ENCODE measurements at places on chromosomes 3 and 15.
A peak's percentile ranks its signal among the peaks of the same experiment; 100 is the strongest.

DNA sequence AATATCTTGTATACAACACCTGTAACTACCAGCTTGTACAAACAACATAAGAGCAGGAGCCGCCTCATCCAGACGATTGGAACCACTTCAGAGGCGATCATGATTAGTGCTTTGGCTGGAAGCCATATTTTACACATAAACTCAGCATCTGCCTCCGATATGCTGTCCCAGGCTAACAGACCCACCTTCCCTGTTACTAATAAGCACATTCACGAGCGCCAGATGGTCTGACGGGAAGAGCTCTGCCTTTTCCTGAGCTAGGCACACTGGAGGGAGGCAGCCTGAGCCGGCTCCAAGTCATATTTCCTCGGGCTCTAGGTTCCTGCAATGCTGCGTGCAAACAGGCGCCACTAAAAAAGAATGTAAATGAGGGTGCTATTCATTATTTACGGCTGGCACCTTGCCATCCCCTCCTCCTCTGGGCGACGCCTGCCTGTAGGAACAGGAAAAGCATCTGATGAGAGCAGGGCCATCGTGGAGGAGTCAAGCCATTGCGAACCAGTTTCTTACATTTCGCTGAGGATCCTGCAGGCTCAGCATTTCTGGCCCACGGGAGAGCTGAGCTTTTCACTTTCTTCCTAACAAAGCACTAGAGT is 98.2 kb downstream of the ANXA2 start:
- peak; percentile 37 for DNase-seq

- DNase-seq, result no peak
These were observed 30.8 kb upstream of the MAGEF1 start for GRCh38 chr3:184742676-184743135.

- DNase-seq, result peak; percentile 16
These were observed 80.6 kb downstream of the ARIH1 start for GRCh38 chr15:72554471-72555425.

GRCh38 chr15:58355973-58356372 is 75.8 kb upstream of the LIPC start:
- DNase-seq, result no peak

DNA sequence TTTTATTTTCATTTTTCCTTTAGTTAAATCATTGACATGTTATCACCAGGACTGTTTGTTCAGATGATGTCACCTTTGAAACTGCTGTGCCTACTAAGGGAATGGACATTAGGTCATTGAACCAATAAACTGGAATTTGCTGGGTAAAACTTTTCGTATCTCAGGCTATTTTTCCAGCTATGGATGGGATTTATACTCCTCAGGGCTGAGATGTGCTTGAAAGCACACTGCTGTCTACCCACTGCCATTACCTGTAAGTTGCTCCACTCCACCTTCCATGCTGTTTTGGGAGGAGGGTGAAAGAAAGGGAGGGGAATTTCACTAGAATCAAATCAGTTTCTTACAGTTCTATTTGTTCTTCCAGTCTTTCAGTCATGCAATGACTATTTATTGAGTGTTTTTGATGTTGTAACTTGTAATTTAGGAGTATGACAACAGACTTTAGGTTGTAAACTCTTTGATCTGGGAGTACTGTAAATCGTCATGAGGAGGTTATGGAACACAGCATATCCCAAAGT is 11.3 kb downstream of the EHD4 start:
- no peak for DNase-seq

- DNase-seq, result no peak
These were observed 15.0 kb upstream of the FBLN2 start for GRCh38 chr3:13533885-13534301.

DNA sequence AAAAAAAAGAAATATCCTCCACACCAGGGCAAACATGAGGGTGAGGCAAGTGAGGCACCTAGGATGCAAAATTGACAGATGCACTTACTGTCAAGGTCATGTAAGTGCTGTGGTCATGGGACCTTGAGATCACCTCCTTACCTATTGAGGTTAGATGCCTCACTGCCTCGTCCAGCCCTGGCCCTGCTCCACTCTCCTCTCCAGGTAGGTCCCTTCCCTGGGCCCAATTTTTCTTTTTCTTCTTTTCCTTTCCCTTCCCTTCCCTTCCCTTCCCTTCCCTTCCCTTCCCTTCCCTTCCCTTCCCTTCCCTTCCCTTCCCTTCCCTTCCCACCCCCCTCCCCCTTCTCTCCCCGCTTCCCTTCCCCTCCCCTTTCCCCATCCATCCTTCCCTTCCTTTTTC is 71.1 kb upstream of the DLG1 start:
- DNase-seq, result no peak

- DNase-seq, result no peak
These were observed 172.0 kb upstream of the HES1 start for GRCh38 chr3:193963808-193964516.

GRCh38 chr3:39721076-39721475 is 88.3 kb upstream of the MYRIP start:
- peak; percentile 5 for DNase-seq

- no peak for DNase-seq
These were observed 16.5 kb downstream of the ABHD5 start for GRCh38 chr3:43707266-43707665.

- no peak for DNase-seq
These were observed 277.2 kb upstream of the ARHGEF26 start for GRCh38 chr3:153843994-153844393.

DNA sequence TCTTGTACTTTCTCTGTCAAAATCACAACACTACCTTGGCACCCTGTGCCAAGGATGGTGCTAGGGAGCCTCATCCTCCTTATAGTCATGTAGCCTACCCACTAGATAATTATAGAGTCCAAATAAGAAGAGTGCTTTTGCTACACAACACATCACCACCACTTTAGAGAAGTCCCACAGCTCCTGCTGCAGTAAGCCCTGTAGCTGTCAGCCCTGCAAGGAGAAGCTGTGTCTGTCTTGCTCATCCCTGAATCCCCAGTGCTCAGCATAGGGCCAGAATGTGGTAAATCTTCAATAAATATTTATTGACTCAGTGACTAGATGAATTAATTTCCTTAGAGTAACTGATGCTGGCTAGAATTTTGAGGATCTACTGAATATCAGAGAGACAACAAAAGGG is 190.8 kb downstream of the ZNF621 start:
- DNase-seq, result no peak

GRCh38 chr15:76440441-76440840 is 103.9 kb downstream of the ISL2 start:
- DNase-seq, result no peak

GRCh38 chr15:64013179-64014062 is 32.9 kb downstream of the DAPK2 start:
- peak; percentile 28 for DNase-seq

DNA sequence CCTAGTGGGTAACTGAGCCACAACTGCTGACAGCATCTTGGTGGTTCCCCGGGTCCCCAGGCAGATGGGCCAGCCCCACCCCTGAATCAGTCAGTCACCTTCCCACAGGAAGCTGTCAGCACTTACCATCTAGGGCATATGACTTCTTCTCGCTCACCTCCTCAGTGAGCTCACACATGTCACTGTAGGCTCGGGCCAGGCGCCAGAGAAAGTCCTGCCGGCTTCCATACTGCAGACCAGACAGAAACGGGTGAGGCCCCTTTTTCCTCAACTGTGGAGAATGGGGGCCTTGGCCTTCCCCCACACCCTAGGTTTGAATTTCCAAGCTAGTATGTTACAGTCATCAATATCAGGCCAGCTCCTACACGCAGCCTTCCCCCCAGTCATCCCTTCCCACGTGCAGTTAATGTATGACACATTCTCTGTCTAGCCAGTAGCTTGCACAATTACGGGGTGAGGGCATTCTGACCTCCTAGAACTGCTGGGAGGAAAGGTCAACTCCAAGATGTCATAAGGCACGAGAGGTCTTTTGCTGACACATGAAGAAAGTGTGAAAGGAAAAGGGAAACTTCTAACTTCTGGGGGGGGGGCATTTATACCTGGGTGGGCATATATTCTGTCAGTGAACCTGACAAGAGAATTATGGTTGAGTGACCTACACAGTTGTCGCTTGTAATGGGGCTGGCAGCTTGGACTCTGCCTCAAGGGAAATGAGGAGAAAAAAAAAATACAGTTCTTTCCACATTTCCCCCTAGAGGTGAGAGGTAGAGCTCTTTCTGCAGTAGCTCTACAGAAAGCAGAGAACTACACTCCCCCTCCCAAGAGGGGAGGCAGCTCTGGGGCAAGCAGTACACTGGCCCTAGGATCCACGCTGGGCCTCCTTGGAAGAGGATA is 10.9 kb downstream of the RMDN3 start:
- DNase-seq, result peak; percentile 58

DNA sequence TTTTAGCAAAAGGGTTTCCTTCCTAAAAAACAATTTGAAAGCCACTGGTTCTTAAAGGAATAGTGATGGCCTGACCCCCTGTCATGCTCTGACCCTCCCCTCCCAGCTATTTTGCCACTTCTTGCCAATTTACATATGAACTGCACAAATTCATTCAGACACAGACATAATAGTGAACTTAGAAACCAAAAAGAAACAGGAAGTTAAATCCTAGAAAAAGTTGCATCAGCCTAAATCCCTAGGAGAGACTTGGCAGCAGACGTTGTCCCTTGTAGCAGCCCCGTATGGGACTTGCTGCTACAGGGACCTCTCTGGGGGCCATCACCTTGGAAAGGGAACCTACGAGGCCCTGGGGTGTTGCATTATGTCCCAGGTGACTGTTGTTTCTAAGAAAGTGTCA is 14.3 kb upstream of the PDE8A start:
- DNase-seq, result no peak

- DNase-seq, result peak; percentile 96
These were observed 15.7 kb downstream of the LIPC start for GRCh38 chr15:58447271-58448010.

- DNase-seq, result no peak
These were observed 39.9 kb downstream of the CLSTN2 start for GRCh38 chr3:139974809-139975425.

DNA sequence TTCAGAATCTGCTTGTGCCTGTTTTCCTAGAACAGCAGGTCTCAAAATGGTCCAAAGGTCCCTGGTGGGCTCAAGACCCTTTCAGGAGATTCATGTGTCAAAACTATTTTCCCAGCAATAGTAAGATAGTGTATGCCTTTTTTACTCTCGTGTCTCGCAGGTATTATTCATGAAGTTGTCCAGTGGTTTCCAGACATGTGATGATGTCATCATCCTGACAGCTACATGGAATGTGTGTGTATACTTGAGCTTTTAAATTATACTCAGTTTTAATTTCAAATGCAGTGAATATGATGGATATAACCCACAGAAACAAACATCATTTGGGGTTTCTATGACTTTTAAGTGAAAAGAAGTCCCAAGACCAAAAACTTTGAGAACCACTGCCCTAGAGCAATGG is 288.6 kb downstream of the NTRK3 start:
- peak; percentile 52 for DNase-seq

GRCh38 chr3:94246171-94246570 is 183.3 kb downstream of the NSUN3 start:
- DNase-seq, result peak; percentile 77

GRCh38 chr15:95326431-95327182 is 1003.9 kb upstream of the NR2F2 start:
- no peak for DNase-seq

- DNase-seq, result peak; percentile 66
These were observed 297.5 kb upstream of the LYSMD4 start for GRCh38 chr15:100030586-100031229.

GRCh38 chr3:9278498-9278897 is 29.1 kb upstream of the SRGAP3 start:
- DNase-seq, result no peak

- DNase-seq, result no peak
These were observed 29.7 kb downstream of the STOML1 start for GRCh38 chr15:73962433-73962832.

GRCh38 chr3:126422571-126423091 is 27.9 kb downstream of the CFAP100 start:
- DNase-seq, result no peak

GRCh38 chr3:132445817-132446216 is 28.5 kb downstream of the DNAJC13 start:
- DNase-seq, result peak; percentile 47

GRCh38 chr3:80350771-80351170 is 583.0 kb upstream of the ROBO1 start:
- no peak for DNase-seq

GRCh38 chr3:143883151-143883550 is 34.9 kb upstream of the SLC9A9 start:
- DNase-seq, result no peak

- no peak for DNase-seq
These were observed 29.9 kb upstream of the GNB5 start for GRCh38 chr15:52220937-52221660.

GRCh38 chr3:187740421-187741399 is 4.6 kb downstream of the BCL6 start:
- peak; percentile 87 for DNase-seq

DNA sequence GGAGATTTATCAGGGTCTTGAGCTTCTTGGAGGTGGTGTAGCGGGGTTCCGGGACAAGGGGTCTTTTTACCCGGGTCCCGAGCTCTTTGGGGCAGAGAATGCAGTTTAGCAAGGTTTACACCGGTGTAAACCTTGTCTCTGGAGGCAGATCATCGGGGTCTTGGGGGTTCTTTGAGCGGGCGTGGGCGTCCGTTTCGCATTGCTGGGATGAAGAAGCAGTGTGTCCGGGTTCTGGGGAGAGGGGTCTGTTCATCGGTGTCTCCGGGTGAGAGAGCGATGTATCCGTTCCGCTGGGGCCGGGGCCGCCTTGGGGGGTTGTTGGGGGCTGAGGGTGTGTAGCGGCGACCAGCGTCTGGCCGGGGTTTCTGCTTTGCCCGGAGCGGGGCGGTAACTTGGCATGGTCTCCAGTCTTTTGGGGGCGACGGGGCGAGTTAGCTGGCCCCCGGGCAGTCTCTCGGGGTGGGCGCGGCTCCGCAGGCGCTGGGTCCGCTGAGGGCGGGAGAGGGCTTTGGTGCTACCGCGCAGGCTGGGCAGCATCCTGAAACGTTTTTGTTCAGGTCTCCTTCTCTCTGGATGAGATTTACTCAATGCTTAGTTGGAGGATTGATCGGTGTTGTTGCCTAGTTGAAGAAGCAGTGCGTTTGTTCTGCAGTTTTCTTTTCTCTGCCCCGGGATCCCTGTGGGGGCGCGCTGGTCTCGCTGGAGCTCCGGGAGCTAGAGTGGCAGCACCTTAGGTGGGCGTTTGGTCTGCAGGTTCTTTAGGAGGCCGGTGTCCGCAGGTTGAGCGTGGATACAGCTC is 843 bp downstream of the GLCE start:
- peak; percentile 25 for DNase-seq

GRCh38 chr15:63572749-63573464 is 24.3 kb upstream of the FBXL22 start:
- DNase-seq, result no peak

GRCh38 chr15:43775411-43775965 is 1.3 kb downstream of the ELL3 start:
- peak; percentile 58 for DNase-seq

- no peak for DNase-seq
These were observed 200.8 kb upstream of the GADL1 start for GRCh38 chr3:31095255-31095654.

GRCh38 chr3:143078883-143079282 is 40.7 kb upstream of the CHST2 start:
- DNase-seq, result peak; percentile 42

- no peak for DNase-seq
These were observed 699 bp downstream of the MEGF11 start for GRCh38 chr15:66252685-66253417.

- no peak for DNase-seq
These were observed 48.1 kb upstream of the SEMA6D start for GRCh38 chr15:47669221-47669620.

- DNase-seq, result no peak
These were observed 681 bp downstream of the TWF2 start for GRCh38 chr3:52238193-52238760.

Data from fibroblast of skin of right quadriceps (primary cell).